T-helper 2 cell treated with Interferon-gamma antibody and Interleukin-4, amounts not matched to agents 100 ng/mL and 5 ng/mL, for 36 hours (primary cell): ENCODE measurements at places on chromosomes 1 and 21. TPM values are rescaled to one million over a fixed set of nuclear protein-coding genes. Genes with fewer than 3 reads are reported as not detected.

FRRS1 gene
- total RNA-seq = 1.4 and 2.4 TPM in 2 replicates

FHAD1 gene
- 0.09 TPM in 1 of 2 replicates, not detected in the other for total RNA-seq

CACNA1S gene
- not detected in 2 replicates for total RNA-seq

CACHD1 gene
- total RNA-seq = 0.09 and 0.11 TPM in 2 replicates

MIXL1 gene
- total RNA-seq = not detected in 2 replicates

RAP1GAP gene
- 0.09 and 0.18 TPM in 2 replicates for total RNA-seq
